ENCODE measurements at places on chromosomes 16 and 17.

GRCh38 chr17:19554393-19554792 is 20.7 kb downstream of the SLC47A1 start:
- no peak for DNase-seq

DNA sequence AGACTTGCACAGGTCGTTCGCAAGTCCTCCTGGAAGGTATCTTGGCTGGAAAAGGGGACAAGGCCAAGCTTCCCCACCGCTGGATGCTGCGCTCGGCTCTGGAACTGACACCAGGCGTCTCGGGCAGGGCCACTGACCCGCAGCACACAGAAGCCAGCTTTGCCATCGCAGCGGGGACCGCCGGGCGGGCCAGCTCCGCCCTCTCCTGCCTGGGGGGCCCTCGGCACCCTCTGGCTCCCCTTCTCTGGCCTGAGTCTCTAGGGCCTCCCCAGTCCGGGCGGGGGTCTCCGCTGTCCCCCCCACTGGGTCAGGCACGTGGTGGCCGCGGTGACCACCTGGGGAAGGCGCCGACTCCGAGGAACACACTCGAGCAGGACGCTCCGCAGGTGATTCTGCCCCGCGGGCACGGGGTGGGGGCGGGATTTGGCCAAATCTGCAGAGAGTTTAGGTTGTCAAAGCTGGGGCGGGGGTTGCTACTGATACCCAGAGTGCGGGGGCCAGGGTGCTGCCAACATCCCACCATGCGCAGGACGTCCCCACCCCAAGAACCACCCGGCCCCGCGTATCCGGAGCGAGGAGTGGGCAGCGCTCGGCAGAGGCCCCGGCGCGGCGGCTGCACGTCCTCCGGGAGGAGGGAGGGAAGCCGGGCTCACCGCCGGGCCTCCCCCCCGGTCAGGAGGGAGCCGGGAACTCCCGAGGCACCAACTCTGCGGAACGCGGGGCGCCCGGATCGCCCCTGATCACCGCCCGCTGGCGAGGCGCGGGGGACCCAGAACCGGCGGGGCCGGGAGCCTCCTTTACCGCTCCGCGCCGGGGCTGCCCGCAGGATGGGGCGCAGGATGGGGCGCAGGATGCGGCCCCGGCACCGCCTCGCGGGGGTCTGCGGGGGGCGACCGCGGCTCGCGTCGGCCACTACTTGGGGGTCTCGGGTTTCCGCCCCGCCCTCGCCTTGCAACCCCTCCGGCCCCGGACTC is 744 bp upstream of the METRNL start:
- DNase-seq = no peak

DNA sequence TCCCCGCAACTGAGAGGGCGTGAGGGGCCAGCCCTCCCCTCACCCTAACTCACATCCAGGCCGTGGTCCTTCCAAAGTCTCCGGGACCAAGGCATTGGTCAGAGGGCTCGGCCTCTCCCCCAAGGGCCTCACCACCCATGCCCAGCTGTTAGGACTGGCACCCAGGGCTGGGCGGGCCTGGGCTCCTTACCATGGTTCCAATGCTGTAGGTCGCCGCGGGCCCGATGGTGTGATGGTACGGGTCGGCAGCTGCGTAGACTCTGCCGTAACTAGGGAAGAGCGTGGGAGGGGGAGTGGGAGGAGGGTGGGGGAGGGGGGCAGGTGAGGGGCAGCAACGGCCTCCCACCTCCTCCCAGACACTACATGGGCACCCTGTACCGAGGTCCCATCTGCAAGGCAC is 19.6 kb downstream of the ENGASE start:
- DNase-seq = no peak

GRCh38 chr17:2218426-2218825 is 85.2 kb downstream of the SMG6 start:
- DNase-seq = no peak

GRCh38 chr17:19706791-19707727 is 9.3 kb downstream of the SLC47A2 start:
- no peak for DNase-seq
